ENCODE measurements at places on chromosomes 1 and 21.

DNA sequence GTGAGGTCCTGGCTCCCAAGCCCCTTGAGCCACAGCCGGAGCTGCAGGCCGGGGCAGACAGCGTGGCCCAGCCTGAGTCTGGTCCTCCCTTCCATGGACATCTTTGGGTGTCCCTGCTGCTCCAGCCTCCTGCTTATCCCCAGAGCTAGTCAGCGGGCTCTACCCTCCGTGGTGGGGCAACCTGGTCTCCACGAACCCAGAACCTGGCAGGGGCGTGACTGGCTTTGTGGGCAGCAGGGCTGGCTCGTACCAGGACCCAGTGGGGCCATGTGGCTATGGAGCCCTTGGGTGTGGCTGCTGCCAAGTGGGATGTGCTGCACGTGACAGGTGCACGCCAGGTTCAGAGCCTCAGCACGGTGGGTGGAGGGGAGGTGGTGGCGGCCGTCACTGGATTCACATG is 18.3 kb downstream of the CFAP410 start:
- no peak for DNase-seq

GRCh38 chr1:46647611-46648010 is 20.6 kb downstream of the ATPAF1 start:
- DNase-seq = no peak

DNA sequence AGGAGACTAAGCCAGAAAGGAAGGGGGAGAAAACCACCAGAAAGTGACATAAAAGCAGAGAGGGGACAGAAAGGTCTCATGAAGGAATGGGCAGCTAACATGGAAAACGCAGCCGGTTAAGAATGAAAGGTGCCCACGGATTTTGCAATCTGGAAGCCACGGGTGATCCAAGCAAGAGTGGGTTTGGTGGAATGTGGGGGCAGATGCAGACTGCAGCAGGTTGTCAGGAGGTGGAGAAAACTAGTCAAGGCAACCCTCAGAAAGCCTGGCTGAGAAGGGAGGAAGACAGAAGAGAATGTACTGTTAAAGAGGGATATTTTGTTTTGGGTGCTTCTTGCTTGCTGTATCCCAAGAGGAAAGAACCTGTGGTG is 12.6 kb upstream of the SMIM12 start:
- no peak for DNase-seq

- no peak for DNase-seq
These were observed 5.9 kb downstream of the CHRM3 start for GRCh38 chr1:239392271-239392670.

GRCh38 chr21:30831194-30831765 is 1.7 kb upstream of the KRTAP7-1 start:
- peak; percentile 16 for DNase-seq

GRCh38 chr1:54378157-54378873 is 27.9 kb downstream of the SSBP3 start:
- DNase-seq = no peak

Measured in RCC 7860 (cell line).